ENCODE measurements at places on chromosomes 6 and 20. TPM values are rescaled to one million over a fixed set of nuclear protein-coding genes. Genes with fewer than 3 reads are reported as not detected.

The VIP gene
- polyA plus RNA-seq: not detected

The COL19A1 gene
- polyA plus RNA-seq: not detected

The EYS gene
- not detected for polyA plus RNA-seq

The PDYN gene
- polyA plus RNA-seq: not detected

- DNase-seq: no peak
These were observed 195.3 kb downstream of the GJA1 start for GRCh38 chr6:121630716-121631115.

DNA sequence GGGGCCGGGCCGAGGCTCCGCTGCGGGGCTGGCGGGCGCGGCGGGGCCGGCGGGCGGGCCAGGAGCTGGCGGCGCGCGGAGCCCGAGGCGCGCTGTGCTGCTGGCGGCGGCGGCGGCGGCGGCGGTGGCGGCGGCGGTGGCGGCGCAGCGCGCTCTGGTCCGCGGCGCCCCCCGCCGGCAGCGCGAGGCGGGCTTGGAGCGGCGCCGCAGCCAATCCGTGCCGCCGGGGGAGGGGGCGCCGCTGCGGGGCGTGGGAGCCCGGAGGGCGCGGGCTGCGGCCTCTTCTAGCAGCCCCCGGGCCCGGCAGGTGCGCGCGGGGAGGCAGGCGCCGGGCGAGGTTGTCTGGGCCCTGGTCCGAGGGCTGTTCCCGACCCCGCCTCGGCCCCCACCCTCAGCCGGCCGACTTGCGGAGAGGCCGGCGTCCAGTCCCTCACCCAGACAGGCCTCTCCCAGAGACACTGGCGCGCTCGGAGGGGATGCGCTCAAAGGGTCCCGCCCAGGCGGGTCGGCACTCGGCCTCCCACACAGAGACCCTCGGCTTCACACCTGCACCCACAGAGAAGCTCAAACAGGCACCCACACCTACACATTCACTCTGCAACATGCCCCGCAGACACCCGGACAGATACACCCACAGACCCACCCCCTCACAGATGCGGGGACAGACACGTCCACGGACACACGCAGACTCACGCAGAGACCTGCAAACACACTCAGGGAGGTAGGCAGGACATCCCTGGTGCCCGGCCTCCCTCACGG, at the start of gene RIMS4:
Gene RIMS4 (minus strand): TSS at position 156 of the 759 bp plus-strand sequence. CDS start 275 bp downstream, outside the sequence.
- no peak for DNase-seq

DNA sequence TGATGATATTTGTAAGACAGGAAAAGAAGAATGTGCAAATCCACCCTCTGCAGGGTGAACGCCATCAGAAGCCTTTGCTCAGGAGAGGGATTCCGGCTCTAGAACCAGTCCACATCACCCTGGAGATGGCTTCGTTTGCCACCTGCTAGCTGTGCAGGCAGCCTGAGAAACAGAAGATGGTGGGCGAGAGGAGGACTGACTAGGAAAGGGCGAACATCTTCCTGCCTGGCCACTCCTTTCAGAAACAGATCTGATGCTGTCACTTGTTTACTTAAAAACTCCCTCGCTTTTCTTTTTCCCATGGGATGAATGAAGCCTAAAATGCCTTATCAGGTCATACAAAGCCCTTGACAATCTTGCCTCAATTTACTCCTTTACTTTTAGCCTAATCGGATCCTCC, 1.2 kb downstream of the PTPRA start:
- no peak for DNase-seq

DNA sequence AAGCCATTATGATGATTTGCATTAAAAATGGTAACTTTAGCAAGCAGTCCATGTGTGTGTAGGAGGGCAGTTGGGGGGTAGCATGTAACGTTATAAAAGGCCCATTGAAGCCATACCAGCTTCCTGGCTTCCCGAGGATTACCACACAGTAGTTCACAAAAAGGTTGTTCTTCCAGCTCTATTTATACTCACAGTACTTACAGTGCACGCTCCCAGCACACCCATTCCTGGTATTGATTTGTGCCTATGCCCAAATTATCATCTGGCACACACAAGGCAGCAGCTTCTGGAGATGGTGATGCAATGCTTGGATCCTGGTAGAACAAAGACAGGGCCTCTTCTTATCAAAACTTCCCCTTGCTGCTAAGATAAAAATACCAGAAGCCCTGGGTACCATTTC, 436.8 kb downstream of the HAO1 start:
- no peak for DNase-seq

DNA sequence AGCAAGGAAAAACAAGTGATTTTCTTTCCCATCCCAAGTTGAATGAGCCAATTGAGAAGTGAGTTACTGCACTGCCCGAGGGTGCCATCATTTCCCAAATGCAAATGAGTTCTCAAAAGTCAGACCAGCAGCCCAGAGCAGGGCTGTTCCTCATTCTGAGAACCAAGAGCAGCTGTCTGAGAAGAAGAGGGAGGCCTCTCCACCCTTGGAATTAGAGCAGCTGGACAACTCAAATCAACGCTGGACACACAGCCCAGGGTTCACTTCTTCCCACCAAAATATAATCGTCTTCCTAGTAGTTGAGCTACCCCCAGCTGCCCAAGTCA, 4.6 kb upstream of the PREX1 start:
- DNase-seq: no peak

DNA sequence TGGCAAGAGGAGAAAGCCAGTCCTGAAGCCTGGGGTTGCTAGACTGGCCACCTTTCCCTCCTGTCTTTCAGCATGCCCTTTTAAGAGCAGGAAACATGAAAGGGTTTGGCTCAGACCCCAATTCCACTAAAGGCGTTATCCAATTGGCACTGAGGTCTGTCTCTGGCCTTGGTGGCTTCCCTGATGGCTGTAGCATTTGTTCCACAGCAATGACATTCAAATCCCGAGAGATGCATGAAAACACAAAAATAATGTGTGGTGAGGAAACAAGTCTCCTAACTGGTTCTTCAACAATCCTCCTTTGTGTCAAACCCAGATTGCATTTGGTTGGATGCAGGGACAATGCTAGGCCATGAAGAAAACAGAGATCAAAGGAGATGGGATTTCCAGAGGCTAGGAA, 56.5 kb upstream of the ADTRP start:
- no peak for DNase-seq

All from CD8-positive, alpha-beta memory T cell (primary cell).